Amniotic epithelial cell (primary cell): ENCODE measurements at places on chromosomes 7 and 10.

GRCh38 chr7:158085741-158086695 is 501.6 kb downstream of the PTPRN2 start:
- no peak for DNase-seq

DNA sequence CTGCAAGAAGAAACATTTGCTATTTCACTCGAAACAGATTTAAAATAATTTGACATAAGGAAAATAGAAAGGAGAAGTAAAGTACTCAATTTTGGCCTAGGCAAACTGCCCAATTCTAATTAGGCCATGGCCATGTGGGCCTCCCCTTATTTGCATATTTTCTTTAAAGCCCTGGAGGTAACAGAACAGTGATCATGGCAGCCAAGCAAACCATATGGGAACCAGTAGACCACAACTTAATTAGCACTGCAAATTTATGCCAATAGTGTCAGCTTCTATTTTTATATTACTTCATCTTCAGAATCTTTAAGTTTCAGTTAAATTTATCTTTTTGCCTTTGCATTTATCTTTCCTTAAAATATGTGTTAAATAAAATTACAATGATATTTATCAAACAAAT is 63.3 kb upstream of the THSD7A start:
- DNase-seq, result no peak

- no peak for DNase-seq
Measured at GRCh38 chr10:71748671-71749191, 24.6 kb downstream of the VSIR start.

- peak; percentile 44 for DNase-seq
Measured at GRCh38 chr7:25216837-25217236, 11.4 kb downstream of the NPVF start.

- peak; percentile 73 for DNase-seq
Measured at GRCh38 chr10:48383393-48383792, 76.9 kb downstream of the MAPK8 start.

- no peak for DNase-seq
Measured at GRCh38 chr7:150686030-150686631, 625 bp downstream of the GIMAP2 start.

DNA sequence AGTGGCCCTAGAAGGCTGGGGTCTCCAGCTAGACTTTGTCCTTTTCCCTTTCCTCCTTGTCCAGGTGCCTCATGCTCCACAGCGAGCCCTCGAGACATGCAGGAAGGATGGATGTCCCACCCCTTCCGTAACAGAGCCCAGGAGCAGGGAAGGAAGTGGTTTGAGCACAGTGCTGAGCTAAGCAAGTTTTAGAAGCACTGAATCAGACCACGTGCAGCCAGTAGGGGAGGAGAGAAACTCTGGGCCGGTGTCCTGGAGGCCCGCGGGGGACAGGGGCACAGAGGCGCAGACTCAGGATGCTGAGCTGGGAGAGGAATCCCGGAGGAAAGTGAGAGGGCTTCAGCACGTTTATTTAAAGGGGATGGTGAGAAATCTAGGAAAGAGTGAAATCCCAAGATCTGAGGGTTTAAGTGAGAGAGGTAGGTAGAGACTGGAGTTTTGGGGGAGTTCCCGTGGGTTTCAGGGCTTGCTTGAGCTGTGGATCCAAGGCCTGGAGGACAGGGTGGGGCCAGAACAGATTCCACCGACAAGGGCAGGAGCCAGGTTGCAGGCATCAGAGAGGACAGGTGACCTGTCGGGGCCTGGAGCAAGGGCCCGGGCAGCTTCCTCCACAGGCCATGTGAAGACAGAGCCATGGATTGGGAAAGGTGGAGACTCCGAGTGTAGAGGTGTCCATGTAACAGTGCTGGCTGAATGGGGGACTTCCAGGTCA is 4.4 kb upstream of the IRF5 start:
- DNase-seq, result no peak

DNA sequence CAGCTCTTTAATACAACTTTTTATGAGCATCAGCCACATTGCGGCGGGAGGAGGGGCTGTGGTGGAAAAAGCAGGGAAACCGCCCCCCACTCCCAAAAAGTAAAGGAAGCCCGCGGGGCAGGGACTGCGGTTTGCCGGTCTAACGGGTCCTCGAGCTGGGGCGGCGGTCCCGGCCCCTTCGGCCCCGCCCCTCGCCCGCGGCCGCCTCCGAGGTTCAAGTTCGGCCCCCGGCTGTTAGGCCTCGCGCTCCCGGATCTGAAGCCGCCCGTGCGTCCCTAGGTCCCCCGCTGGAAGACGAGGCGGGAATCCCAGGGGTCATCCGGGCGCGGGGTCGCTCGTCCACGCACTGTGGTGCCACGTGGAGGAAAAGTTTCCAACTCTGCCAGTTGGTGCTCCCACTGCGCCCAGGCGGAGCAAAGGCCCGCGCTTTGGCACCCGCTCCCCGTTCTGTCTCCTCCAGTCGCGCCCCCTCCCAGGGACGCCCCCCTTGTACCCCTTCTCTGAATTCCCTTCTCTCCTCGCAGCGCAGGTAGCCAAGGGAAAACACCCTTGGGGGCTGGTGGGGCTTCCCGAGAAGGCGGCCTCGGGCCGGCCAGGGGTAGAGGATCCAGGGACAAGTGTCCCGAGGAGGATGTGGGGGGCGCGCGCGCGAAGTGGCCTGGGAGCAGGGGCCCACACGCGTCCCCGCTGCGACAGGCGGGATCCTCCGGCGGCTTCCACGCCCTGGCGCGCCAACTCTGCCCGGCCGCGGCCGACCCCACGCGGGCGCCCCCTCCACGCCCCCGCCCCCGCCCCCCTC is 798 bp upstream of the AUTS2 start:
- DNase-seq, result no peak

- DNase-seq, result peak; percentile 15
Measured at GRCh38 chr10:77043420-77043763, 594.2 kb downstream of the KCNMA1 start.

GRCh38 chr7:37974711-37975110 is 54.3 kb downstream of the EPDR1 start:
- DNase-seq, result no peak

- DNase-seq, result peak; percentile 91
Measured at GRCh38 chr10:104109908-104110662, 11.9 kb upstream of the SFR1 start.

- no peak for DNase-seq
Measured at GRCh38 chr10:132289439-132289838, 18.3 kb downstream of the STK32C start.

DNA sequence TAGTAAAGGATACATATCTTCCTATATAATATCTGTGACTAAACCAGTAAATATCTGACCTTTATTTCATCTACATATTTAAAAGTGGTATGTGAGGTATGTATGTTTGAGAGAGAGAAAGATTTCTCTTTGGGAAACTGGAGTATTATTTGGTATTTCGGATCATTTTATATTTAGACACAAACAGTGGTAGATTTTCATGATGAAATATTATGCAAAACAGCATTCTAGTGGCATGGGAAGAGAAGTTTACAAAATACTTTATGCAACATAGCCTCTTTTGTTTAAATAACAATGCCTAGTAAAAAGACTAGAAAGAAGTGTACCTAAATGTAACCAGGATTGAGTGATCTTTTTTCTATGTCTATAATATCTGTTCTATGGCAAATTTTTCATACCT is 98.6 kb upstream of the TMEM168 start:
- no peak for DNase-seq

DNA sequence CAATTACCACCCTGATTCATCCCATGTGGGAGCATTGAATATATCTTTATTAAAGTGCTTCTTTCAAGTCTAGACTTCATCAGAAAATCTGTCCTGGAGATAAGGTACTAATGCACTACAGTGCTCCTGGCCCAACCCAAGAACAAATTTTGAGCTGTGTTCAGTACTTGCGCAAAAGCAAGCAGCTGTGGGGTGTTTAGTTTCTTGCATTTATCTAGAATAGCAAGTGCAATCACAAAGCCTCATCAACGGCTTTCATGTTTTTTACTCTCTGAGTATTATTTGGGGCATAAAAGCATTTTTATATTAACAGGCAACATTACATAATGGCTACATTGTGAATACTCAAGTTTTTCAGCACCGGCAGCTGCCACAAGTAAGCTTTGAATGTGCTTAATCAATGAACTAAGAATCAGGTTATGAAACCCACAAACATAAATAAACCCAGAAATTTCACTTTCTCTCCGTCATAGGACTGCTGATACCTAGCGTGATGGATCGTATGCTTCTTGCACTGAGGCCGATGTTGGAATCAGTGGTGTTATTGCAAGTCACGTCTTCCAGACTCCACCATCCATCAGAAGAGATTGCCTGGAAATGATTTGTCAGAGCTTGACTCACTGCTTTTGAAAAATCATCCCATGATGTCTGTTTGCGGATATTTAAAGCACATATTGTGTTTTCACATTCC is 113.1 kb downstream of the CTTNBP2 start:
- peak; percentile 96 for DNase-seq

DNA sequence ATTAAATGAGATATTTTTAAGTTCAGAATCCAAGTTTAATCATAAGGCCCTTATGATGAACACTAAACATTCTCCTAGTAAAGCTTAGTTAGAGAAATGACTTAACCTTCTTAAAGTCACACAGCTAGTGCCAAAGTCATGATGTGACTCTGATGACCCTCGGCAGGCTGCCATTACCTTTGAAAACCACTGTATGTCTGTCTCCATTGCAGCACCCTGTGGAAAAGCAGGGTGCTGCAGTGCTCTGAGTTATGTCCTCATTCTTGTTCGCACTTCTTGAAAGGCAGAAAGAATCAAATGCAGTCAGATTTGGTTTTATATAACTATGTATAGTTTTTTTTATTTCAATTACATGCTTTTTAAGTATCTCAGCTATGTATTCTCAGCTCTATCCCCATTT is 105.0 kb downstream of the PHTF2 start:
- DNase-seq, result no peak

GRCh38 chr7:18796216-18796615 is 300.7 kb downstream of the HDAC9 start:
- no peak for DNase-seq

DNA sequence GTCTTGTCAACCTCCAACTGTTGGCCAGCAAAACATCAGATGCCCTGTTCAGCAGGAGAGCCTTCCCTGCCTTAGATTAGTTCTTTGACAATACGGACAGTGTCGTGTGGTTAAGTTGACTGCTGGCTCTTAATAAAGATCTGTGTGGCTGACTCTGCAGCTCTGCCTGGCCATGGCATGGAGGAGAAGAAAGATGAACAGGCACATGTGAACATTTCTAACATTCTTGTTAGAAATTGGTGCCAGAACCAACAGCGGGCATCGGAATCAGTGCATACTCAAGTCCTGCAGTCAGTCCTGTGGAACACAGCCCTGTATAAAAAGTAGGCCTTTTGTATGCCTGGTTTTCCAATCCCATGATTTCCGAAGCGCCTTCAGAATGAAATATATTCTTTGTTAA is 455.6 kb downstream of the POM121L12 start:
- DNase-seq, result no peak

DNA sequence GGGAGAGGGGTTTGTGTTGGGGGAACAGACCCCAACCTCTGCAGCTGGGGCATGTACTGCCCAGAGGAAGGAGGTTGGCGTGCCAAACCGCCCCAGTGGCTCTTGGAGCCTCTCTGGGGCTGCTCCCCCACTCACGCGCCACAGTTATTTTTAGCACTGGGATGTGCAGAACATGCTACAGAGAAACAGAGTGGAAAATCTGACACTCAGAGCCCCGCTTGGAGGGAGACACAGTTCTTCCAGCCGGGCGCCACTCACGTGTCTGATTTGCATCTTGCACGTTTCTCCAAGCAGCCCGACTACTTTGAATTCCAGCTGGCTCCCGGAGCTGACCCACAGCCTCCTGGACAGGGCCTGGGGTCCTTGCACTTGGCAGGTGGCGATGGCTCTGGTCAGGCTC is 182.0 kb downstream of the RPS24 start:
- no peak for DNase-seq

- no peak for DNase-seq
Measured at GRCh38 chr7:99254390-99254789, 18.2 kb upstream of the MYH16 start.

GRCh38 chr7:151411551-151411950 is 1.7 kb upstream of the WDR86 start:
- DNase-seq, result no peak

DNA sequence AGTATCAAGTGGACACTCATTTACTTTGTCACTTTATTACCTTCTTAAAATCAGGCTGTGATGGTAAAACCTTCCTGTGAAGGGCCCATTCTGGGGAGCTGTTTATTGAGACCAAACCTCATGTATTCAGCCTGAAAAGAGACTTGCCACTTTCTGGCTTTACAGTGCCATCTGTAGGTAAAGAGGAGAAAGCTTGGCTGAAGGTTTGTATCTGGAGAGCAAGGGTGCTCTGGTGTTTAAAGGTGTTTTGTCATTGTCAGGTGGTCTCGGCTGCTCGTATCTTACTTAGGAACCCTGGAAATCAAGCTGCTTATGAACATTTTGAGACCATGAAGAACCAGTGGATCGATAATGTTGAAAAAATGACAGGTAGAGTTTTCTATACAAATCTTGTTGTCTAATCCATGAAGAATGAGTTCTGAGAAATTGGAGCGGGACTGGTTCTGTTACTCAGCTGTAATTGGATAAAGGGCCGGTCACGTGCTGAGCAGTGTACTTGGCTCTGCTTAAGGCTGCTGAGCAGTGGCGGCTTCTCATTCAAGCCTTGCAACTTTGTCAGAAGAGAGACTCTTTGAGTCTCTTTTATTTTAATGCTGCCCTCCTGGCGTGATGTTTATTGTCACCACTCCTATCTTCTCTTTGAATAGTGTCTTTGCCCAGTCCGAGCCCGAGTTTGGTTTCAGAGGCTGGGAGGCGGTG is 46.9 kb downstream of the AP3M1 start:
- no peak for DNase-seq

DNA sequence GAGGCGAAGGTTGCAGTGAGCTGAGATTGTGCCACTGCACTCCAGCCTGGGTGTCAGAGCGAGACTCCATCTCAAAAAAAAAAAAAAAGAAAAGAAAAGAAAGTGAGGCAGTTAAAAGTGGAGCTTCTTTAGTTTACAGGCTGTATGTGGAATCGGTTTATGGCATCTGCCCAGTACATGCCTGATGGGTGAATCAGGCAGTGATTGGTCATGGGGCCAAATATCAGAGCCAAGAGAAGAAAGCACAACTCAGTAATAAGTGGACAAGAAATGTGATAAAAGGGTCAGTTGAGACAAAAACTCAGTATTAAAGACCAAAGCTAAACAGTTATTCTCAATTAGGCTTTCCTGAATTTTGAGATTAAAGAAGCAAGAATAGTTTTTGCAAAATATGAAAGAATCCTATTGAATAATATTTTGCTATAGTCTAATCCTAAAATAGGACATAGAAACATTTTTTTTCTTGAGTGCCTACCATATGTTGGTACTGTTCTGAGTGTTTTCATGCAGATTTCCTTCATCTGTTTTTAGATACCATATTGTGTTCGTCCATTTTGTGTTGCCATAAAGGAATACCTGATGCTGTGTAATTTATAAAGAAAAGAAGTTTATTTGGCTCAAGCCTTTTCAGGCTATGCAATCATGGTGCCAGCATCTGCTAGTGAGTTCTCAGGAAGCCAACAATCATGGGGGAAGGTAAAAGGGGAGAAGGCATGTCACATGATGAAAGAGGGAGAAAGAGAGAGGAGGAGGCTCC is 14.4 kb downstream of the CDC14C start:
- DNase-seq, result no peak
